NCI-H2081 treated with DMSO at 0.1 percent for 48 hours (cell line): ENCODE measurements at places on chromosomes 1 and 21.

- no peak for DNase-seq
Observed at GRCh38 chr1:237712082-237712481, 178.6 kb downstream of the ZP4 start.

DNA sequence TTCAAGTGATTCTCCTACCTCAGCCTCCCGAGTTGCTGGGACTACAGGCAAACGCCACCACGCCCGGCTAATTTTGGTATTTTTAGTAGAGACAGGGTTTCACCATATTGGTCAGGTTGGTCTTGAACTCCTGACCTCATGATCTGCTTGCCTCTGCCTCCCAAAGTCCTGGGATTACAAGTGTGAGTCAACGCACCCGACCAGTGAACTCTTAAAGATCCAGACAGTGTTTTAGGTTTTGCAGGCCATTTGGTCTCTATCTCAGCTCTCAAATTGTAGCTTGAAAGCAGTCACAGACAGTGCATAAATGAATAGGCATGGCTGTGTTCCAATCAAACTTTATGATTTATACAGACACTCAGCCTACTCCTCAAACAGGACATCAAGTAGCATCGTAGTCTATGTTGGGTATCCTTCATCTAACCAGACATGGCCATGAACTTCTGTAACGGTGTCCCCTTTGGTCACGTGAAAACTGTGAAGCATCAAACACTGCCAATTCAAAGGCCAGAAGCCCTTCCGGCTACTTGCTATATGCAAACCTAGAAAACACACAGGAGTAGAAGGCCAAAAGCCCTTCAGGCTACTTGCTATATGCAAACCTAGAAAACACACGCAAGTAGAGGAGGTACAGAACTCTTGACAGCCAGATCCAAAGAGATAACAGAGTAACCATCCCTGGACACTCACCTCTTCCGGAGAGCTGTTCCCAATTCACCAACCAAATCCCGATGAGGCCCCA, 3.1 kb downstream of the FUCA1 start:
- DNase-seq, result no peak

DNA sequence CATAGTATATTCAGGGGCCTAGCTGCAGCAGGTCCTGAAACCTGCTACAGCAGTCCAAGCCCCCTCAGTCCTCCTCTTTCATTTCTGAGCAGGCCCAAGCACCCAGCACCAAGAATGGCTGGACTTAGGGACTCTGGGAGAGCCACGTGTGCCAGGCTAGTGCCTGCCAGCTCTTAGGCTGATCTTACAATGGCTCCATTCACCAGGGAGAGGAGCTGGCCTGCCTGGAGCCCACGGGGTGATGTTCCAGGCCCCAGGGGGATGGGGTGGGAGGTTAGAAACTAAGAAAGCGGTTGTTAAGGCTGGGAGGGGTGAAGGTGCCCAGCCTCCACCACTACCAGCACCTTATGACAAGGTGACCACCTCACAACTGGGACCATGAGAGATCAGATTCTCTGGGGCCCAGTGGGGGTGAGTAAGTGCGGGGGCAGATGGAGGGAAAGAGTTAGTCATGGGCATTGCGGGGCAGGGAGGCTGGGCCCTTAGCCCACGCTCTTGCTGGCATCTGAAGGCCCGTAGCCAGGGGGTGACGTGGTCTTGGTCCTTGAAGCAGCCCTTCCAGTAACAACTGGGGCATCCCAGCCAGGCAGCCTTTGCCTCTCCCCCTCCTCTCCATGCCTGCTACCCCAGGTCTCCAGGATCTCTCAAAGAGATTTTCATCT, 30.3 kb upstream of the CLIC4 start:
- no peak for DNase-seq

DNA sequence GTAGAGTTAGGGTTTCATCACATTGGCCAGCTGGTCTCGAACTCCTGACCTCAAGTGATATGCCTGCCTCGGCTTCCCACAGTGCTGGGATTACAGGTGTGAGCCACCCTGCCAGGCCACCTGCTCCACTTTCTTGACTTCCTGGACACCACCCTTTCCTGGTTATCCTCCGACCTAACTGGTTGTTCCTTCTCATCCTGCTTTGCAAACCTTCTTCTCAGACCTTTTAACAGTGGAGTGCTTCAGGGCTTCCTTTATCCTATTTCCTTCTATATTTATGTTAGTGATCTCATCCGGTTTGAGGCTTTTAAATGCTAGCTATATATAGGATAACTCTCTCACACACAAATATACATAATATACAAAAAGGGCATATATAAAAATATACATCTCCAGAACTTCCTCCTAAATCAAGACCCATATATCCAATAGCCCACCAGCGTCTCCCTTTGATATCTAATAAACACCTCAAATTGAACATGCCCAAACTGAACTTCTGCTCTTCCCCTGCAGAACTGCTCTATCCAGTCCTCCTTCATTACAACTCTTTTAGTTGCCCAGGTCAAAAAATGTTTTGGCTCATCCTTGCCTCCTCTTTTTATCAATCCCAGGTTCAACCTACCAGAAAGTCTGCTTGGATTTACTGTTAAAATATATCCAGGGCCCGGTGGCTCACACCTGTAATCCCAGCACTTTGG, 19.5 kb upstream of the UQCRHL start:
- no peak for DNase-seq

GRCh38 chr1:37255136-37255795, 219.1 kb upstream of the ZC3H12A start:
- no peak for DNase-seq

GRCh38 chr1:169565335-169566271, 20.7 kb downstream of the F5 start:
- no peak for DNase-seq

DNA sequence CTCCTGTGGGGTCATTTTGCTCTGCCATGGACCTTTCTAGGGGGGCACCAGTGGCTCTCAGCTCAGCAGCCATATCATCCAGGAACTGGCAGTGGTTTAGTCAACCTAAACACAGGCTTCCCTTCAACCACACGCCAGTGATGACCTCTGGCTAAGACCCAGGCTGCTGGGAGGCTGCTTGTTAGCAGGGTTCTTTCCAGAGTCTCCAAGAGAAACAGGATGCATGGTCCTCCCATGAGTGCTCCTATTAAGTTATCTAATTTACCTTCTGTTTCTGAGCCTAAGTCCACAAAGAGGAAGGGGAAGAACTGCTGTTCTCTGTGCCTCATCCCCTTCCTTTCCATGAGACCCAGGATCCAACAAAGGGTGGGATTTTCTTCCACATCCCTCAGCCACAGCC, 137.3 kb upstream of the PLXNA2 start:
- no peak for DNase-seq

GRCh38 chr1:184739796-184740195, 14.9 kb downstream of the EDEM3 start:
- DNase-seq, result no peak

DNA sequence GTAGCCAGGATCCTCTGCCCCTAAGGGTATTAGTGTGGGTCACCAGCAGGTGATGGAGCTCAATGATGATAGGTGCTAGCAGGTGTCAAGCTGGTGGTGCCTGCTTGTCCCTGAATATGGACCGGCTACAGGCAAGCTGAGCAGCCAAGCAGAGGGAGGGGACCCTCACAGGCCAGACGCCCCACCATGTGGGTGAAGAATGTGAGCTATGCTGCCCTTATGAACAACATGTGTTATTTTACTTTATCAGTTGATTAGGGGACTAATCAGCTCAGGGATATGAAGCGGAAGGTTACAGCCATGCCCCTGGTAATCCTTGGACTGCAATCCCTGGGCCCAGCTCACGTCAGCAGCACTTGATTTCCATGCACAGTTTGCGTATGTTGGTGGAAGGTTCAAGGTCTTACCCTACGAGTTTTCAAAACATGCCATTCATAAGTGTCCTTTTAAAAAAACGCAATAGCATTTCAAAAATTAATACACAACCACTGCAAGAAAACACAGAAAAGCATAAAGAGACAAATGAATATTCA, 106.0 kb downstream of the CDC7 start:
- no peak for DNase-seq

DNA sequence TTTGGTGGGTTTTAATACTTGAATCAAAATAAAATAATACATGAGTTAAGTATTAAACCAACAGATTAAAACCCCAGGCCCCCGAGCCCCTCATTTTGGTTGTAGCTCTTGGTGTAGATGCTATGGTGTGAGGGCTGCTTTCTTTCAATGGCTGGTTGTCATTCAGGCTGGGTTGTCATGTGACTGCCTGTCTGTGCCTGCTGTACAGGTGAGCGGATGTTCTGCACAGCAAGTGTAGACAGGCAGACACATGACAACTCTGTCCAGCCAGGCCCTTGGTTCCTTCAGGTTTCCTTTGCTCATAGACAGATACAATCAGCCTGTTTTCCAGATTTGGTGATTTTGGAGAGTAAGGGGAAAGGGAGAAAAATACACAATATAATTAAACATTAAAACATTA, 281.9 kb upstream of the C1orf105 start:
- no peak for DNase-seq

DNA sequence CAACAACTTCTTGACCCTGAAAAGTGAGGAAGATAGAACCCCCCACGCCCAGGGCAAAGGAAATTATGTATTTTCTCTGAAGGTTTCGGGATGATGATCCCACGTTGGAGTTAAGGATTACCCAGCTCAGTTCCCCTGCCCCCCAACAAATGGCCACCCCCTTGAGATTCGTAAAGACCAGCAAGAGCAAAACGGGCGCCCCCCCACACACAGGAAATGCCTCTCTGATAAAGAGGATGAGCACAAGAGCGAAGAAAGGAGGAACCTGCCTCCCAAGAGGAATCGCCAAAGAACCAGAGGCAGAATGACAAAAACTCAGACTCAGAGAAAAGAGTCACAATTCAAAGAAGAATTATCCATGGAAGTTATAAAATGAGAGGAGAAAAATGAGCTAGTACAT, 576.9 kb downstream of the MATN1 start:
- no peak for DNase-seq

DNA sequence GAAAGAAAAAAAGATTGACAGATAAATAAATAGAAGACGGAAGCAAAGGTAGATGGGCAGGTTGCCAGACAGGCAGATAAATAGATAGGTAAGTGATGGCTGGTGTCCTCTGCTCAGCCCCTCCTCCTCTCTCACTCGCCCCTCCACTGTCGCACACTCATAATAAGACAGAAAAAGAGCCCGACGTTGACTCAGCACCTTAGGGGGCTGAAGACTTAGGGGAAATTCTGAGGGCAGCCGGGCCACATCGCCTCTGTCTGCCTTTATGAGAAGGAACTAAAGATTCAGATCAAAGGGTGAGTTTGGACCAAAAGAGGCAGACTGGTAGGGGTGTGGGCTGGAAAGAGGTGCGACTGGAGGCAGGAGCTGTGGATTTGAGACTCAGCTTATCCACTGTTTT, 158.1 kb upstream of the IGSF21 start:
- DNase-seq, result no peak

DNA sequence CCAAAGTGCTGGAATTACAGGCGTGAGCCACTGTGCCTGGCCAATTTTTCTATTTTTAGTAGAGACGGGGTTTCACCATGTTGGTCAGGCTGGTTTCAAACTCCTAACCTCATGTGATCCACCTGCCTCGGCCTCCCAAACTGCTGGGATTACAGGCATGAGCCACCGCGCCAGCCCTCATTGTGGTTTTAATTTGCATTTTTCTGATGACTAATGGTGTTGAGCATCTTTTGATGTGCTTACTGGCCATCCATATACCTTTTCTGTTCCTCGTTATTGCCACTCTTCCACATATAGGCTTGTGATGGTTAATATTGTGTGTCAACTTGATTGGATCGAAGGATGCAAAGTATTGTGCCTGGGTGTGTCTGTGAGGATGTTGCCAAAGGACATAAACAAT, 17.4 kb upstream of the ENAH start:
- DNase-seq, result no peak

DNA sequence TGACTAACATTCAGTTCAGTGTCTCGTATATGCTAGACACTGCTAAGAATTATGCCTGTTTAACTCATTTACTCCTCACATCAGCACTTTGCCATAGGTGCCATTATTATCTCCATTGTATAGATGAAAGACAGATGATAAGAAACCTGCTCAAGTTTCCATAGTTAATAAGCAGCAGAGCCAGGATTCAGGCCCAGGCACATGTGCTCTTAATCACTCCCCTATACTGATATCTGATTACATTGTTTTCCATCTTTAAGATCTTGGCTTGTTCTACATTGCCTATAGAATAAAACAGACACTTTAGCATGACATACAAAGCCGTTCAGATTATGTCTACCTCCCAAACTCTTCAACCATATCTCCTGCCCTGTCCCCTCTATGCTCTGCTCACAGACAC, 30.5 kb upstream of the USH2A start:
- DNase-seq, result no peak
